ENCODE measurements at places on chromosomes 1 and 21.

DNA sequence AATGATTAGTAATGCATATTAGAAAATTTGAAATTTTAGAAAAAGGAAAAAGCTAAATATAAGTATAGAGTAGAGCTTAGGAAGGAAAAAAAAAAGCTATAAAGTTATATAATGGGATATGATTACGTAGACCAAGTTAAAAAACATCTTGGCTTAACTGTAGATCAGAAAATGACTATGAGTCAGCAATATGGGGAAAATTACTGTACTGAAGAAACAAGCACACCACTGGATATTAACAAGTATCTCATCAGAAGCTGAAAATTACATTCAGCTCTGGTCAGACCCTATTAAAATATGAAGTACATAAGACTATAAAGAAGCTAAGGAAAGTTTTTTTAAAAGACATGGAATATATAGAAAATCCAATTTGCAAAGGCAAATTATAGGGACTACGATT is 19.5 kb downstream of the DNAJC8 start:
- no peak for DNase-seq

- DNase-seq: no peak
Observed at GRCh38 chr1:53651356-53651755, 87.6 kb downstream of the GLIS1 start.

DNA sequence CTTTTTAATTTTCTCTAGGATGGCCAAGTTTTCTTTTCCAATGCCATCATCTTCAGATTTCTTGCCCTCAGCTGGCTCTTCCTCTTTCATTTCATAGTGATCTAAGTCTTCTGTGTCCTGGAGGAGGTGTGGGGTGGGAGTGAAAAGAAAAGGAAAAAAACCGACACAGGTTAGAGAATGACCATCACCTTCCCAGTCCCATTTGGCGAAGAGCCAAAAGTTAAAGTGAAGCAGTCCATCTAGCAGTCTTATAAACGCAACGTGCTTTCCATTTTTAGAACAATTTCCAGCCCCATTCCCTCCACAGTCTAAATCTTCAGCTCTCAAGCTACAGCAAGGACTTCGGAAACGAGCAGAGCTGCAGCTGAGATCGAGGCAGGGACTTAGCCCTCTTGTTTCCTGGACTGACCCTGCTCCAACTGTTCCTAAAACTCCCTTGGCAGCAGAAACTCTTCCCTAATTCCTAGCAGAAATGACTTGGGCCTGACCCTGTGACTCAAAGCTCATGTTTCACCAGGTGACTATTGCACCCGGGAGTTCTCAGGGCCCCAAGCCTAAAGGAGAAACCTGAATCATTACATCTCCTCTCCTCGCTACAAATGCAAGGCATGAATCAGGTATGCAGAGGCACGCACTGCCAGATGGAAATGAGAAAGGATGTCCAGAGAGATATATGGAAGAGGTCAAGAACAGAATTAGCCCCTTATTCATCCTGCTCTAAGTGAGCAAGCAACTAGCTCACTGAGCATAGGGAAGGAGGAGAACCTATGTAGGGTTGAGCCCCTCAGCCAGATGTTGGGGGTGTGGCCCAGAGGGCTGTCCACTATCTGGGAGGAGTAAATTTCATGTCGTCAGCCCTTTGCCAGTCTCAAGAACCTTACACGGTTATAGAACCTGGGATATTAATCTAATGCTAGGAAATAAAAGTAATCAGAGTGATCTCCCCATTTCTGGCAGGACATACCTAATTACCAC is 5.1 kb downstream of the UBE2Q1 start:
- no peak for DNase-seq

DNA sequence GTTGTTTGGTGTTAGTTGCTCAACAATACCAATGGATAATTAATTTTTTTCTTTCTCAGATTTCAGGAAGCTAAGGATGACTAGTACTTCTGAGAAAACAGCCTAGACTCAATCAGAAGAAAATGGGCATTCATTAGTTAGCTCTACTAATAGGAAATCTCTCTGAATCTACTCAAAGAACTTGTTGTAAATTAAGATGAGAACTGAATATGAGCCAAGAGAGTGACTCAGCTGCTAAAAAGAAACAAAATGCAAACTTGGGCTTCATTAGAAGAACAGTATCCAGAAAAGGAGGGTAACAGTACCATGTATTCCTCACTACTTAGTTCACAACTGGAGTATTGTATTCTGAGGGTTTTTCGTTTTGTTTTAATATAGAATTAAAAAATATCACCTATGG is 12.5 kb downstream of the FOXJ3 start:
- DNase-seq: no peak

- no peak for DNase-seq
Observed at GRCh38 chr1:87143413-87144135, 185.1 kb upstream of the LMO4 start.

GRCh38 chr21:43603233-43603626 is 56.1 kb downstream of the HSF2BP start:
- no peak for DNase-seq

GRCh38 chr1:9382643-9383491 is 90.2 kb downstream of the SPSB1 start:
- DNase-seq: no peak

DNA sequence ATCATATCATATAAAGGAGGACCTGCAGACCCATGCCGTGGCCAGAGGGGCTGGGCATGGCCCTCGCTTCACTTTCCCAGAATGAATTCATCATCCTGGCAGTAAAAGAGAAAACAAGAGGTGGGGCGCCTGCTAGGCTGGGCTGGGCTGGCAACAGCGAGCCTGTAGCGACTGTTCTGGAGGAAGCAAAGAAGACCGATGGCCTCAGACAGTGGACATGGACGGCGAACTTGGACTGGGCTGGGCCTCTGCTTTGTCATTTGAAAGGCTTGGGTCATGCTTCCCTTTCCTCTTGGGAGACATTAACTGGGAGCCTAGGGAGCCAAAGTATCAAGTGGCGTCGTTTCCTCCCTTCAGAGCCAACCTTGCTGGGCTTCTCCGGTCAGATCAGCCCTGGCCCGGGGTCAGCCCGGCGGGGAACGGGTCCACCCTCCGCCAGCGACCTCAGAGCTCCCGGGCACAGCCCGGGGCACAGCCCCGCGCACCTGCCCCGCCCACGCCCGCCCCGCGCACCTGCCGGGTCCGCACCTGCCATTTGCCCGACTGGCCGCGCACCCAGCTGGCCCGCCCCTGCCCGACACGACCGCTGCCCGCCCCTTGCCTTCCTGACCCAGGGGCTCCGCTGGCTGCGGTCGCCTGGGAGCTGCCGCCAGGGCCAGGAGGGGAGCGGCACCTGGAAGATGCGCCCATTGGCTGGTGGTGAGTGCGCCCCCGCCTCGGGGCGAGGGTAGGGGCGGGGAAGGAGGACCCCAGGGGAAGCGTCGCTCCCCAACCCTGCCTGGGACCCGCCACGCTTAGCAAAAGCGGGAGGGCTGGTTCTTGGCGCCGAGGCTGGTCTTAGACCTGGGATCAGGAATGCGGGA is at the start of gene FAM3B:
TSS of gene FAM3B (plus strand) at position 602 of the 863 bp plus-strand sequence. CDS start at position 681, 79 bp downstream.
- no peak for DNase-seq

- no peak for DNase-seq
Observed at GRCh38 chr1:183735069-183735860, 69.7 kb upstream of the RGL1 start.

GRCh38 chr1:91653183-91653582 is 152.5 kb downstream of the CDC7 start:
- no peak for DNase-seq

GRCh38 chr1:110746644-110747259 is 72.0 kb upstream of the KCNA3 start:
- no peak for DNase-seq

DNA sequence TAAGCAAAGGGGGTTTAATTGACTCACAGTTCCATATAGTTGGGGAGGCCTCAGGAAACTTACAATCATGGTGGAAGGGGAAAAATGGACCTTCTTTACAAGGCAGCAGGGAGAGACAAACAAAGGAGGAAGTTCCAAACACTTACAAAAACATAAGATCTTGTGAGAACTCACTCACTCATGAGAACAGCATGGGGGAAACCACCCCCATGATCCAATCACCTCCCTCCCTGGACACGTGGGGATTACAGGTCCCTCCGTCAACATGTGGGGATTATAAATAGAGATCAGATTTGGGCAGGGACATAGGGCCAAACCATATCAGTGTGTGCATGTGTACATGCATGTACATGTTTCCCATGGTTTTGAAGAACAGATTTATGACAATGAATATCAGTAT is 5.5 kb upstream of the SMG7 start:
- DNase-seq: no peak

DNA sequence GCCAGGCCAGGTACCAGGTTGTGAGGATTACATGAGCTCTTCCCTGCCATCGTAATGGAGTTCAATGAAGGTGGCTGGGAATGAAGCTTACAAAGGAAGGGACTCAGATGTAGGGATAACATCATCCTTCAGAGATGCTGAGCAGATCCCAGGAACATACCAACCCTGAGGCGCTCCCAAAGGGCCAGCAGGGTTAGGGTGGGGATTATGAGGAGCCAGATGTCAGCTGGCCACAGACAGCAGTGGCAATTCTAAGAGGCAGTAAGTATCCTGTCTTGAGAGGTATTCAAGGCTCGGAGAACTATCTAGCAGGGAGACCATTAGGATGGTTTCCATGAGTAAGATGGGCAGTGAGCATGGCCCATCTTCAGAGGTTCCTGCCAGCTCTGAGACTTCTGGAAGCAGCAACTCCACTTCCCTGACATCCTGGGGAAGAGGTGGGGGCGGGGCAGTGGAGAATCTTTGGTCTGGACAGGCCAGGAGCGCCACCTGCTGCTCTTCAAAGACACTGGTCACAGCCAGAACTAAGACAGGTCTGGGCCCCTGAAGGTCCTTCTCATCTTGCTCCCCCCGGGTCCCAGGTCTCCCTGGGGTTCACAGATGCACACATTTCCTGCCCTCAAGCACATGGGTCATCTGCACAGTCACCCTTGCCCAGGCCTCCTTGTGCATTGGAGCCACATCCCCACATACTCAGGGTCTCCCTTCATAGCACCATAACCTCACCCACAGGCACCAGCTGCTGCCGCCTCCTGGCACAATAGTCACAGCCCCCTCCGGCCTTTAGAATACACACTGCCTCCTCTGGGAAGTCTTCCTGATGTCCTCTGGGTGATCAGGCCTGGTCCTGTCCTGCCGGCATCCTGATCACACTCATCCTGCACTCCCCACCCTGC is 2.7 kb upstream of the SDC3 start:
- DNase-seq: peak; percentile 61

DNA sequence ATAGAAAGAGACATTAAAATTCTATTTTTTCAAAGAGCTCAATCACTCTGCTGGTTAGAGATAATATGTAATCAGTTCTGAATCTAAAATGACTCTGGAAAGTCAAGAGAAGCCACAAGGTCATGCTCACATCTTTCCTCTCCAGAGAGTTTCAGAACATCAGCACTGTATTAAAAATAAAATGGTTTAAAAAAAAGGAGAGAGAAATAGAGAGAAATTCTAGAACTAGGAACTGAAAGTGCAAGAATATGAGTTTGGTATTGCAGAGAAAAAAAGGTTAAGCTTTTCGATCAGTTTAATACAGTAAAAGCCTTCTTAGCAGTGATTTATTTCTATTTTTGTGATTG is 44.0 kb upstream of the DIPK1A start:
- DNase-seq: no peak

DNA sequence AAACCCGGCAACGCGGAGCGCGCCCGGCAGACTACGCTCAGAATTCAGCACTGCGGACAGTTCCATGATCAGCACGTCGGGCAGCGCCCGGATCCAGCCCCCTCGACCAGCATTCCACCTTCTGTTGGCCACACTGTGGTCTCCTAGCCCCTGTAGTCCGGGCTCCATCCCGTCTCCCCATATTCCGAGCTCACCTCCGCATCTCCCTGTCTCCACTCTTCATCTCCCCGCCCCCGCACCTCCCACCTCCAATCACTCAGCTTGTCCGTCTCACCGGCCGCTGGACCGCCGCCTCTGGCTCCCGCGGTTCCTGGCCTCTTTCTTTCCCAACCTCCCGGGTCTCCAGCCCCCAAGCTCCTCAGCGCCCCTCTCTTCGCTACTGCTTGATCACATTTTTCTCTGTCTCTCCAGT is 500 bp downstream of the EPHA10 start:
- DNase-seq: no peak

- no peak for DNase-seq
Observed at GRCh38 chr1:8540261-8540941, 222.5 kb downstream of the SLC45A1 start.

Data from SW 1271 (cell line).